ENCODE measurements at places on chromosomes 2 and 18. TPM values are rescaled to one million over a fixed set of nuclear protein-coding genes. Genes with fewer than 3 reads are reported as not detected.

The PROKR1 gene
- not detected for total RNA-seq

The NYAP2 gene
- not detected for total RNA-seq

The MYO5B gene
- total RNA-seq = not detected

The ZSWIM2 gene
- not detected for total RNA-seq

Measured in natural killer cell treated with Interleukin-12 subunit alpha and Interleukin-12 subunit beta and Interleukin-15 and Interleukin-18, amount 100 ng/mL, for 72 hours (primary cell).